ENCODE measurements at places on chromosomes 13 and 19. TPM values are rescaled to one million over a fixed set of nuclear protein-coding genes. Genes with fewer than 3 reads are reported as not detected.

DNA sequence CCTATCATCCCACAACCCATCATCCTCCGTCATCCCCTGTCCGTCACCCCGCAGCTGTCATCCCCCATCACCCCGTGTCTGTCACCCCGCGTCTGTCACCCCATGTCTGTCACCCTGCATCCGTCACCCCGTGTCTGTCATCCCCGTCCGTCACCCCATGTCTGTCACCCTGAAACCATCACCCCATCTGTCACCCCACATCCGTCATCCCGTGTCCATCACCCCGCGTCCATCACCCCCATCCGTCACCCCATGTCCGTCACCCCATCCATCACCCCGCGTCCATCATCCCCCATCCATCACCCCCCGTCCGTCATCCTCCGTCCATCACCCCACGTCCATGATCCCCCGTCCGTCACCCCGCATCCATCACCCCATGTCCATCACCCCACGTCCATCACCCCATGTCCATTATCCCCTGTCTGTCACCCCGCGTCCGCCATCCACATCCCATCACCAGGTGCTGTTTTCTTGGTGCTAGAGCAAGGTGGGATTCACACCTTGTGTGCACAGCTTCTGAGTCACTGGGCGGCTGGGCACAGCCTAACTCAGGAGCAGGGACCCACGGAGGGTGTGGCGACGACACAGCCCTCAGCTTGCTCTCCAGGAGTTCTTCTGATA is 24.2 kb downstream of the RASA3 start:
- no peak for DNase-seq

- DNase-seq: no peak
Observed at GRCh38 chr13:56187331-56187730, 953.4 kb upstream of the PRR20A start.

Gene CCDC70
- not detected for total RNA-seq

GRCh38 chr19:12786141-12786870 is 5.0 kb upstream of the JUNB start:
- DNase-seq: no peak

Gene PSG6
- not detected for total RNA-seq

GRCh38 chr19:7993560-7993959 is 11.9 kb downstream of the ELAVL1 start:
- DNase-seq: no peak

Gene ZNF112
- 2.8 TPM for total RNA-seq

DNA sequence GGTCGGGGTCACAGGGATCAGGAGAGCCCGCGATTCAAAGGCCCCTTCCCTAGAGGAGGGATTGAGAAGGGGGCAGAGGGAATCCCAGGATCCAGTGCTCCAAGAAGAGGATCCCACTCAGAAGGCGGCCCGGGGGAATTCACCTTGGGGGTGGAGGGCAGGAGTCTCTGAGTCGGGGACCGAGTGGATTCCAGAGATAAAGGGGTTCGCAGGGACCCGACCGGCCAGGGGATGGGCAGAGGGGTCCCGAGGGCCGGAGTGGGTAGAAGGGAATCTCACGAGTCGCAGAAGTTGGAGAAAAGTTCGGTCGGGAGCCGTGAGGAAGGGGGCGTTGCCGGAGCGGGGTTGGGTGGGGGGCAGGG is 261 bp downstream of the PRKD2 start:
- no peak for DNase-seq

DNA sequence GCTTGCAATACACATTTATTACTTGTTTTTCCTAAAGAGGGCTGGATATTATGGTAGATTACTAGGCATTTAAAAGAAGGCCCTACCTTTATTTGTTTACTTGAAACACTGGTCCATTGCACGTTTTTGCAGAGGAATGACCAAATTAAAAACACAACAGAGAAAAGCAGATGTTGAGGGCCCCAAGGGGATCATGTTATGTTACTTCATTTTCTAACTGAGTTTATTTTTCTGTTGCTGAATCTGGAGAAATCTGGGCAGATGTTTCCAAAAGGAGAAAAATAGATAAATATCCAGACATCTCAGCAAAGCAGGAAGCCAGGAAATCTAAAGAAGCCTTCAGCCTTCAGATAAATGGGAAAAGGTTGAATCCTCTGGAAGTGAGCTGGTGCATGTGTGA is 353.0 kb downstream of the NDFIP2 start:
- DNase-seq: no peak

Gene CCNA1
- total RNA-seq: 4.0 TPM

All from H1 (cell line).